ENCODE measurements at places on chromosomes 3 and 15. TPM values are rescaled to one million over a fixed set of nuclear protein-coding genes. Genes with fewer than 3 reads are reported as not detected.

Gene U2SURP
- total RNA-seq, result 85.0 TPM

Gene GOLGA6L7
- not detected for total RNA-seq

Gene FAM227B
- 6.2 TPM for total RNA-seq

Gene TGM4
- total RNA-seq, result not detected

Gene DNAJB11
- total RNA-seq, result 35.8 TPM

Gene HIGD2B
- total RNA-seq, result not detected

Gene GOLGA6B
- not detected for total RNA-seq

Gene ALDH1A2
- 1.1 TPM for total RNA-seq
